Tibial nerve (tissue), 4 donors: ENCODE measurements at places on chromosomes 12 and 14.

GRCh38 chr12:57616383-57617101 lies 5.3 kb downstream of the ARHGEF25 start:
- no peak for DNase-seq

- DNase-seq = no peak
Measured at GRCh38 chr12:22082190-22082701, 36.2 kb downstream of the CMAS start.

DNA sequence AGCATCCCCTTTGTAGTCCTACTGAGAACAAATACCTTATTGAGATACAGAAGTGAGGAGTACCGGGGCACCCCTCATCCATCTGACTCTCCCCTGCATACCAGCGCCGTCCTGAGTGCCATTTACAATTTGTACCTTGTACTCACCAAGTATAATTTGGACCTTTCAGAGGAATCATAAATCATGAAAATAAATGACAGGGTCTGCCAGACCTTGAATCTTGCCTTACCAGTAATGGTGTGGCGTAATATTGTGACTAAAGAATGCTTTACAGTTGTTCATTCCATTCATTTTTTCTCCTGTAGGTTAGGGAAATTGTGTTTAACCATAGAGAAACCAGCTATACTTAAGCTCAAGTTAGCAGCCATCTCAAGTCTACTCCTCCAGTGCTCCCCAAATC lies 243.7 kb upstream of the RGS6 start:
- DNase-seq = no peak

- DNase-seq = no peak
Measured at GRCh38 chr14:88168498-88169165, 154.4 kb downstream of the KCNK10 start.

DNA sequence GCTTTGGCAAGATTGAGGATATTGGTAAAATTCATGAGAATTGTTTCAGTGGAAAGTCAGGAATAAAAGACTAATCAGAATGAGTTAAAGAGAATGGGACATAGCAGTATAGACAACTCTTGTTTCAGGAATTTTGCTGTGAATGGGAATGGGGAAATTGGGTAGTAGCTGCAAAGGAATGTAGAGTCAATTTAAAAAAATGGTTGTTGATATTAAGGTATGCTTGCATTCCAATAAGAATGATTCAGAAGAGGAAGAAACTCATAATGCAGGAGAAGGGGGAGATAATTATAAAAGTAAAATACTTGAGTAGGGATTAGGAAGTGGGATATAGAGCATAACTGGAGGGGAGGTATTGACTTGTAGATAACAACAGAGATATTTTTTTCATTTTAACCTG lies 40.7 kb downstream of the MNAT1 start:
- no peak for DNase-seq

DNA sequence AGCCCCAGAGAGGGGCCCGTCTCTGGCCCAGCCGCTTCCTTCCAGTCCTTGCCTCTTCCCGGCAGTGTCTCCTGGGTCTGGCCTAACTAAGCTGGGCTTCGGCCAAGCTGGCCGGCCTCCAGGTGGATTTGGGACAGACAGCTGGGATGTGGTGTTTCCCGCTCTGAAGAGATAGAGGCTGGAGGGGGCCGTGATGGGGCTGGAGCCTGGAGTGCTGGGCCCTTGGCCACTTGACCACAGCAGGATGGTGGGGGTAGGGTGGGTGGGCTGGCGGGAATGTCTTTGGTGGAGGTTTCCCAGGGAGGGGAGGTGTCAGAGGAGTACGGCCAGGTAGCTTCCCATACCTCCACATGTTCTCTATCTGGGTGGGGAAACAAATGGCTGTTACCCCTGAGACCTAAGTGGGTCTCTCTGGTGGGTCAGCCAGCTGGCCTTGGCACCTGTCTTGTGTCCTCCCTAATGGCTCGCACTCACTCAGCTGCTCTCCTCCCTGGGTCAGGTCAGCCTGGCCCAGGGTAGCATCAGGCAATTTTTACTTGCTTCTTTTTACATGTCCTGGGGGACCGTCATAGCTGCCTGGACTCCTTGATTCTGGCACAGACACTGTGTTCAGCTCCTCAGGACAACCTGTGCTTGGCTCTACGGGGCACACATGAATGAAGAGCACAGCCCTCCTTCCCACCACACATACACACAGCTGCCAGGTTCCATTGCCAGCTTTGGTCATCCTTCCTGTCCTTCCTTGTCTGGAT lies 19.8 kb upstream of the PGF start:
- peak; percentile 93 for DNase-seq

- no peak for DNase-seq
Measured at GRCh38 chr14:59246566-59246965, 58.1 kb downstream of the DAAM1 start.

DNA sequence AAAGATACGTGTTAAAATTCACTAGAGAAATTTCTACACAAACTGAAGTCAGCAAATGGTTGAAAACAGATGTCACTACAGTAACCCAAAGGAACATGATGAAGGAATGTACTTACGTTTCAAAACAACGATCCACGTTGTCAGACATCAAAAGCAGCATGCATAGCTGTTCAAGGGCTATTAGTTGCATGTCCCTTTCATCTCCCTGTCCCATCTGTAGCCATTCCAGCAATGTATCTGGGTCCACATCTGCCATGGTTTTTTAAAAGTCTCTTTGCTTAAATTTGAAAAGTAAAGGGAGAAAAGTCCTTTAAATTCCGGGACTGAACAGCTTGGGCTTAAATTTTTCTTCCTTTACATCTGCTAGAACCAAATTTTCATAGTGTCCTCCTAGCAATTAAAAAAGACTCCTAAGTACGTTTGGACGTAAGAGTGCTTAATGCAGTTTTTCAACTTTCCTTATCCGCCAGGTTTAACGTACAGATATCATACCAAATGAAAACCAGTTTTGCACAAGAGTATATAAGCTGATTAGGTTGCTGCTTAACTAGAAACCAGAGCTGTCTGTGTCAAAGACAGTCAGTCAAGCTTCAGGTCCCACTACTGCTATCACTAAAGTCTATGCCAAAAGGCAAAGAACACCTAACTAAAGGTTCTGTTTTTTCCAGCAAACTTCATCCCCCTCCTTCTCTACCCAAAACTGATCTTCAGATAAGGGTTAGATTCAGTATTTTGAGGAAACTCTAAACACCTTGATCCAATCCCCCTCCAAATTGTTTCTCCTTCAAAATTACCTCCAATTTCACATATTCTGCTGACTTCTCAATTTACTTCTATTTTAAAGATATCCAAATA lies 1.7 kb downstream of the HECTD1 start:
- no peak for DNase-seq

DNA sequence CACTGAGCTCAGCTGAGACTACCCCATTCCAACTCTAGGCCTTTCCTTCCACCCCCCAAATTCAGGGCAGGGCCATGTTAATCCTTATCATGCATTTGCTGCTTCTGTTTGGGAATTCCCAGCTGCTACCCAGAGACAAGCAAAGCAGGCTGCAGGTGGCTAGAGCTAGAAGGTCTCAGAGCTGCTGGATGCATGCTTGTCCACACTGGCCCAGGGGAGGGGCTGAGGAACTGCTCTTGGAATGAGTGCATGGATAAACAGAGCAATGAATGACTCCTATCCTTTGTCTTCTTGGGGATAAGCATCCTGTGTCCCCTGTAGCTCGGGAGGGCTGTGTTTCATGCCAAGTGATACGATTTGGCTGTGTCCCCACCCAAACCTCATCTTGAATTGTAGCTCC lies 136.8 kb upstream of the NOS1 start:
- DNase-seq = no peak

GRCh38 chr12:99146185-99146584 lies 501.1 kb downstream of the APAF1 start:
- no peak for DNase-seq

DNA sequence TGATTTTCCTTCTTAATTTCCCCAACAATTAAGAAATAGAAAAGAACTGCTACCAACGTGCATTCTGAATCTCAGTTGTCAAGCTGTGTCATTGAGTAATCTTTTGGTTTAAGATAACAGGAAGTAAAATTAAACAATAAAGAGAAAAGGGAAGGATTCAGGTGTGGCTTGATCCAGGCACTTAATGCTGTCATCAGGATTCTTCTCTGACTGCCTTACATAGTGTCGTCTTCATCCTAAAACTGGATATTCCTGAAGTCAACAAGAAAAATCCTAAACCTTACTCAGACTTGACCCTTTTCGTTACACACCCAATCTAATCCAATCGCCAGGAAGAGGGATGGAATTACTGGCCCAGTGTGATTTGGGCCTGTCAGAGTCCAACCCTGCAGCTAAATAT lies 443.8 kb downstream of the MED13L start:
- no peak for DNase-seq

GRCh38 chr12:53219956-53220693 lies 11.9 kb downstream of the RARG start:
- peak; percentile 42 for DNase-seq

- no peak for DNase-seq
Measured at GRCh38 chr12:95216711-95217376, 423 bp downstream of the FGD6 start.

GRCh38 chr12:110015132-110015531 lies 15.9 kb downstream of the ANKRD13A start:
- no peak for DNase-seq

GRCh38 chr14:88026890-88027289 lies 22.0 kb downstream of the GPR65 start:
- DNase-seq = no peak

GRCh38 chr12:90987520-90987919 lies 17.3 kb downstream of the EPYC start:
- no peak for DNase-seq

DNA sequence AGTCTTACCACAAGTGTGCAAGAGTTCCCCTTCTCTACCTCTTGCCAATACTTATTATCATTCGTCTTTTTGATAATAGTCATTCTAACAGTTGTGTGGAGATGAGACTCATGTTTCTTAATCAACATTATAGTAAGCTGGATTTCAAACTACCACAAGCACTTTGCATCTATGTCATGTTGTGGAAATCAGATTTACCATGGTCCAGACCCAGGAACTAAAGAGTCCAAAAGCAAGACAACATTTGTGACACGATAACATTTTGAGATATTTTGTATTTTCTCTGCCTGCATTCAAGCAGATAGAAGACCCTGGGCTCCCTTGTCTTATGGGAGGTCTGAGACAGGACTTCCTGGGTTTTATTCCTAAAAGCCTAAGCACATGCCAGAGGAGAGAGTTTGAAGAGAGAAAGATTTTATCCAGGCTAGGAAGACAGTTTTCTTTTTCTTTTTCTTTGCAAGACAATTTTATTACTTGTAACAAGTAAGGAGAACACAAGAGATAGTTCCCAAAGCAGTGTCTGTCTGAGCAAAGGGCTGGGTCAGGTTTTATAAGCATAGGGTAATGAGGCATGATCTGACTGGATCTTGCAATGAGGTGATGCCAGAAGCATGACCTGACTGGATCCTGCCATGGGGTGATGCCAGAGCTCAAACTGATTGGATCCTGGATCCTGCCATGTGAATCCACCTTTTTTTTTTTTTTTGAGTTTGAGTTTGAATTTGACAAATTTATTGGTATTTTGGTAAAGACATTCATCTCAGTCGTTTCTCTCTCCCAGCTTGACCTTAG lies 180.5 kb upstream of the HMGA2 start:
- no peak for DNase-seq

DNA sequence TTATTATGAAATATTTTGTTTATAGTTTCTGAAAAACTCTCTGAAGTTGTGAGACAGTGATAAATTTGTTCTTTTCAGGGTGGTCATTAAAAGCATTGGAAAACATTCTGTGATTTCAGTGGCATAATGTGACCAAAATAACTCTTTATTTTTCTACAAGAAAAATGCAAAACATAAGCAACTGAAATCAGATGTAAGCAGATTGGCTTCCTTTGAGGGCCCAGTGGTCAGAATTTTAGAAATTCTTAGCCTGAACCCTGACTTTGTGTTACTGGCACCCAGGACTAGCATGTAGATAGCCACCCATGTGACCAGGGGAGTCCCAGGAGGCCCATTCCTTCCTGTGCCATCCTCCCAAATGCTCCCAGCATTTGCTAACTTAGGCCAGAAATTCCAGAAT lies 145.6 kb upstream of the SLC38A2 start:
- DNase-seq = peak; percentile 25

- no peak for DNase-seq
Measured at GRCh38 chr12:60465060-60465459, 869.2 kb downstream of the SLC16A7 start.

GRCh38 chr14:43252866-43253265 lies 1254.2 kb downstream of the FSCB start:
- DNase-seq = no peak

DNA sequence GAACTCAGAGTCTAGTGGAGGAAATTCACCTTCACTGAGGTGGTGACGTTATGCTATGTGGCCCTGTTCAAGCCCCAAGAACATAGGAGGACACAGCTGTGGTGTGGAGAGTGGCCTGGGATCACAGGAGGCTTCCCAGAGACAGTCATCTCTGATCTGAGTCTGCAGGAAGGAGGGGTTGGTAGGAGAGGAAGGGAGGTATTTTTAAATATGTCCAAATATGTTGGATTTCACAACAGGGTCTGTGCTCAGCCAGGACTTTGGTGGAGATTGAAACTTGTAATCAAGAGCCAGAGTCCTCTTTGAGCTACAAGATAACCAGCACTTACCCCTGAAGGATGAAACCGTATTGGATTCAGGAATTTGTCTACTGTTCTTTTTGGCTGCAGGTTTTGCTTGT lies 26.4 kb upstream of the MED13L start:
- peak; percentile 32 for DNase-seq

- no peak for DNase-seq
Measured at GRCh38 chr14:51513281-51513680, 138.4 kb upstream of the FRMD6 start.

- no peak for DNase-seq
Measured at GRCh38 chr14:73567951-73568885, 795 bp upstream of the ACOT2 start.

DNA sequence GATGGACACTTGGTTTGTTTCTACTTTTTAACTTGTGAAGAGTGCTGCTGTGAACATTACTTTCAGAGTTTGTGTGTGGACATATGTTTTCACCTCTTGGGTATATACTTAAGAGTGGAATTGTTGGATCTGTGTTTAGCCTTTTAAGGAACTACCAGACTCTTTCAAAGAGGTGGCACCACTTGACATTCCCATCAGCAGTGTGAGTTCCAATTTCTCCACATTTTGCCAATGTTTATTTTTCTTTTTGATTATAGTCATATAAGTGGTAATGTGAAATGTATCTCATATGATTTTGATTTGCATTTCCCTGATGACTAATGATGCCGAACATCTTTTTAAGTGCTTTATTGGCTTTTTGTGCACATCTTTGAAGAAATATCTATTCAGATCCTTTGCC lies 44.8 kb downstream of the ARHGAP5 start:
- DNase-seq = no peak

- DNase-seq = no peak
Measured at GRCh38 chr14:72513965-72514659, 379.8 kb downstream of the DPF3 start.

- no peak for DNase-seq
Measured at GRCh38 chr14:22882529-22883172, 371 bp upstream of the REM2 start.

DNA sequence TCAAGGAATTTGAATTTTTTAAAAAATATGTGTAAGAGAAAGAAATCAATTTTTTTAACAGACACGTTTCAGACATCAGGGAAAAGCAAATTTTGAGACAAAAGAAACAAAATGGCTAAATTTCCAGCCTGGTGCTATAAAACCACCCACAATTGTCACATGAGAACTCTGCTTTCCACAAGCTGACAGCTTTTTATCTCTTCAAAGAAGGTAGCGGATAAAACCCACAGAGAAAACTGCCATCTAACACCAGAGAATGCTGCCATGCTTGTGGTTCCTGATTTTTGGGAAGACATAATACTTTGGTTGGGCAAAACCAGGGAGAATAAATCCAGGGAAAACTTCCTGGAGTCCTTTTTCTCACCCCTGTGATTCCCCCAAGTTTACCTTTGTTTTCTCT lies 10.3 kb upstream of the ITPR2 start:
- no peak for DNase-seq

GRCh38 chr12:97645726-97646125 lies 183.1 kb downstream of the RMST start:
- no peak for DNase-seq
